ENCODE measurements at places on chromosomes 7 and 10.

DNA sequence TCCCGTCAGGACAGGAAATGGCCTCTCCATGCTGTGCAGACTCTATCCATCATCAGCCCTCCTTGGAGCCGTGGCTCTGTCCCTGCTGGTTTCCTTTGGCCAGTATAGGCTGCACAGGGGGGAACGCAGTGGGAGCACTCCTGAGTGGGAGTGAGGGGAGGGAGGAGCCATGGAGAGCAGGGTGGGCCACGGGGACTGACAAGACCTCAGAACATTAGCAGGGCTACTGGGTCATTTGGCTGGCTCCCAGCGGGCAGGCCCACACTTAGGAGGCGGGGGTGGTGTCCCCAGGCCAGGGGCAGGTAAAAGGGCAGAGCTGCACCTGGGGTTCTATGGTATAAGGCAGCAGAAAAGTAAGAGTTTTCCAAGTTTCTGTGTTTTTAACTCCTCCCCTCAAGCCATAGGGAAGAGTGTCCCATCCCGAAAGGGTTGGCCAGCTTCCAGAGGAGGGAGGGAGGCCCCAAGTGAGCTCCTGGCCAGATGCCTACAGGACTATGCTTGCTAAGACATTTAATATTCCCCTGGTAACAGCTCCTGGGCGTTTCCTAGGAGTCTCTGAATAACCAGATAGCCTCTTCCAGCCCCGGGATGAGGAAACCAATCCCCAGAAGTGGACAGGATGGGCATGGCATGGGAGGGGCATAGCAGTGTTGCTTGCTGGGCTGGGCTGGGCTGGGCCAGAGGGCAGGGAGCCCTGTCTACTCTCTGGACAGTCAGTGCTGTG lies 5.5 kb upstream of the OPN4 start:
- DNase-seq: peak; percentile 17

- DNase-seq: no peak
Measured at GRCh38 chr7:85474234-85474633, 287.4 kb upstream of the SEMA3D start.

GRCh38 chr10:132310701-132311337 lies 3.1 kb upstream of the STK32C start:
- DNase-seq: peak; percentile 29

DNA sequence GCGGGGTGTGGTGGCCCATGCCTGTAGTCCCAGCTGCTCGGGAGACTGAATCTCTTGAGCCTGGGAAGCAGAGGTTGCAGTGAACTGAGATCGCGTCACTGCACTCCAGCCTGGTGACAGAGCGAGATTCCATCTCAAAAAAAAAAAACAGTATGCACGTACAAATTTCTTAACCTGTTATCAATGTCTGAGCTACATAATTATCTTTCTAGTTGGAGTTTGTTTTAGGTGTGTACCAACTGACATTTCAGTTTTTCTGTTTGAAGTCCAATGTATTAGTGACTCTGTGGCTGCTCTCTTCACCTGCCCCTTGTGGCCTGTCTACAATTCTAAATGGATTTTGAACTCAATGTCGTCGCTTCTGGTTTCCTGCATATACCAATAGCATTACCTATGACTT lies 40.3 kb downstream of the CD36 start:
- no peak for DNase-seq

GRCh38 chr7:26912933-26913536 lies 48.6 kb upstream of the SKAP2 start:
- DNase-seq: no peak

GRCh38 chr7:66140924-66141323 lies 26.3 kb downstream of the CRCP start:
- DNase-seq: no peak

GRCh38 chr7:94748376-94748775 lies 92.4 kb upstream of the SGCE start:
- DNase-seq: no peak
